Activated T-helper 1 cell treated with anti-CD3 and anti-CD28 coated beads, Interleukin-12 subunit alpha, Interleukin-12 subunit beta, Interleukin-2, Interleukin-4 antibody, amounts not matched to agents 30 ng/mL and 10 ng/mL and 1 ng/mL, durations not matched to agents 14 hours and 24 hours and 36 hours (primary cell): ENCODE measurements at places on chromosomes 2 and 18. TPM values are rescaled to one million over a fixed set of nuclear protein-coding genes. Genes with fewer than 3 reads are reported as not detected.

Gene BCL11A
- not detected in 2 replicates for total RNA-seq

Gene RAX
- not detected in 2 replicates for total RNA-seq

Gene RGPD4
- total RNA-seq, result 0.18 TPM in 1 of 2 replicates, not detected in the other

Gene SERPINB4
- not detected in 2 replicates for total RNA-seq

Gene RANBP2
- total RNA-seq, result 68.0 and 74.1 TPM in 2 replicates

Gene CHRNG
- total RNA-seq, result not detected in 2 replicates

Gene SERPINB11
- not detected in 2 replicates for total RNA-seq

Gene IL36B
- total RNA-seq, result not detected in 2 replicates

Gene OST4
- 322 and 332 TPM in 2 replicates for total RNA-seq

Gene CCDC178
- total RNA-seq, result not detected in 2 replicates

Gene AQP12B
- not detected in 2 replicates for total RNA-seq

Gene SEPTIN10
- 0.13 and 0.66 TPM in 2 replicates for total RNA-seq

Gene TUBA3E
- total RNA-seq, result not detected in 2 replicates

Gene NT5DC4
- not detected in 2 replicates for total RNA-seq

Gene DAW1
- not detected in 2 replicates for total RNA-seq

Gene UXS1
- 36.7 TPM in 2 replicates for total RNA-seq

Gene EVA1A
- not detected in 2 replicates for total RNA-seq

Gene SCN3A
- total RNA-seq, result not detected in 2 replicates

Gene CTAGE1
- total RNA-seq, result not detected in 2 replicates

Gene GATA6
- not detected in 2 replicates for total RNA-seq

Gene RRM2
- total RNA-seq, result 328 and 351 TPM in 2 replicates

Gene HOXD12
- total RNA-seq, result not detected in 2 replicates

Gene TAF4B
- total RNA-seq, result 16.1 and 17.0 TPM in 2 replicates

Gene THUMPD2
- total RNA-seq, result 21.2 and 21.6 TPM in 2 replicates

Gene MALL
- total RNA-seq, result 0.31 and 0.47 TPM in 2 replicates
